ENCODE measurements at places on chromosomes 11 and 22.

GRCh38 chr11:114246321-114247069, 49.7 kb upstream of the NNMT start:
- no peak for DNase-seq

DNA sequence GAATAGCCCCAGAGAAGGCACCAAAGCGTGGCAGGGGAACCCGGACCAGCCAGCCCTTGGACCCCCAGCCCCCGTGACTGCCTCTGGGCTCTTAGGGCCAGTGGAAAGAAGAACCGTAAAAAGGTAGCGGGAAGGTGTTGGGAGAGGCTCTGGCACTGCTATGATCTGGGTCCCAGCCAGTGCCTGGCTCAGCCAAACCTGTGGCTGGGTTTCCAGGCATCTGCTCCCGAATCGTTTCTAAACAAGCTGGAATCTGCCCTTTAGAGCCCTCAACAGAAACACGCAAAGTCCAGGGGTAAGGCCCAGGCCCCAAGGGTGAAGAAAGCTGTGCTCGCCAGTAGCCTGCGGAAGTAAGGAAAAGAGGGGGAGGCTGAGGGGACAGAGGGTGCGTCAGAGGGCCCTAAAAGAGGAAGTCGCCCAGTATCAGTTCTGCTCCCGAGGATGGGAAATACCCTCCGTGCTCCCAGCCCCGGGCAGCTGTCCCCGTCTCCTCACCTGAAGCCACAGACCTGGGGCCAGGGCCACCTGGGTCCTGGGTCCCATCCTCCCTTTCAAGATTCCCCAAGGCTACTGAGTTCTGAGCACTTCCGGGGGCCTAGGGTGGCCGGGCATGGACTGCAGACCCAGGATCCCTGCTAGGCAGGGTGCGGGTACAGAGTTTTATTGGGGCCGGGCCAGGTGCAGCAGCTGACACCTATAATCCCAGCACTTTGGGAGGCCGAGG, 24.7 kb downstream of the IL10RA start:
- peak; percentile 50 for DNase-seq

DNA sequence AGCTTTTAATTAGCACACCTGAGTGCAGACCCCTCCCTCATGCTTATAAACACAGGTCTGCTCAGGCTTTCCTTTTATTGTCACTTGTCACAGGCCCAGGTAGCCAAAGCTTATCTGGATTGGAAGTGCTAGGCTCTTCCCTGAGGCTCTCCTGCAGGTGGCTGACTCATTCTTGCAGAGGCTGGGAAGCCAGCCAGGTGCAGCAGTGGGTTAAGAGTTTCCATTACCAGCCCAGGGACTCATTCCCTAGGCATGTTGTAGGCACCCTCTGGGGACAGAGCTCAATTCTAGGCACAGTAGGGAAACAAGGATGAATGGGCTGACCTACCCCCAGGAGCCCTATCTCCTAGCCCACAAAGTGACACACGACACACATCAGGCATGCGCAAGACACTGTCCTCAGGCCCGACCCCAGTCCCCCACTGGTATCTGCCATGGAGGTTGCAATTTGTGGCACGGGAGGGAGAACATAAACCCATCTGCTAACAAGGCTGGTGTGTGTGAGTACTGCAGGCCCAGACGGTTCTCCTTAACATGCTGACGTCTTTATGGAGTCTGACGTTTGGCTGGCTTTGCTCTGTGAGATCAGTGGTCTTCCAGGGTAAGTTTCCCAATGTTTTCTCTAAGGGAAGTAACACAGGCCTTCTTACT, 94.2 kb downstream of the ABTB2 start:
- no peak for DNase-seq

DNA sequence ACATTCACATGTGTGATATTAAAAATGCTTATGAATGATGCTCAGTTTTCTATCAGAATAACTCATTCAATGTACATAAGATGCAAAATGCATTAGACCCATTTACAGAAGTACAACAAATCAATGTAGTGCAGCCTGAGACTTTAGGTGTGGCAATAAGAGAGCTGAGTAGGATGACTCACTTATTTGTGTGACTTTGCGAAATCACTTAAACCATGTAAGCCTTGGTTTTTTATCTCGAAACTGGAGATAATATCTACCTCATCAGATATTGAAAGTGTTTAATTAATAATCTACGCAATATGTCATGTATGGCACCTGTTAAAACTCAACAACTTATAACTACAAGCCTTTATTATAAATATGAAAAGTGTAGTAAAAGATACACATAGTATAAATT, 105.7 kb upstream of the LUZP2 start:
- DNase-seq, result no peak

DNA sequence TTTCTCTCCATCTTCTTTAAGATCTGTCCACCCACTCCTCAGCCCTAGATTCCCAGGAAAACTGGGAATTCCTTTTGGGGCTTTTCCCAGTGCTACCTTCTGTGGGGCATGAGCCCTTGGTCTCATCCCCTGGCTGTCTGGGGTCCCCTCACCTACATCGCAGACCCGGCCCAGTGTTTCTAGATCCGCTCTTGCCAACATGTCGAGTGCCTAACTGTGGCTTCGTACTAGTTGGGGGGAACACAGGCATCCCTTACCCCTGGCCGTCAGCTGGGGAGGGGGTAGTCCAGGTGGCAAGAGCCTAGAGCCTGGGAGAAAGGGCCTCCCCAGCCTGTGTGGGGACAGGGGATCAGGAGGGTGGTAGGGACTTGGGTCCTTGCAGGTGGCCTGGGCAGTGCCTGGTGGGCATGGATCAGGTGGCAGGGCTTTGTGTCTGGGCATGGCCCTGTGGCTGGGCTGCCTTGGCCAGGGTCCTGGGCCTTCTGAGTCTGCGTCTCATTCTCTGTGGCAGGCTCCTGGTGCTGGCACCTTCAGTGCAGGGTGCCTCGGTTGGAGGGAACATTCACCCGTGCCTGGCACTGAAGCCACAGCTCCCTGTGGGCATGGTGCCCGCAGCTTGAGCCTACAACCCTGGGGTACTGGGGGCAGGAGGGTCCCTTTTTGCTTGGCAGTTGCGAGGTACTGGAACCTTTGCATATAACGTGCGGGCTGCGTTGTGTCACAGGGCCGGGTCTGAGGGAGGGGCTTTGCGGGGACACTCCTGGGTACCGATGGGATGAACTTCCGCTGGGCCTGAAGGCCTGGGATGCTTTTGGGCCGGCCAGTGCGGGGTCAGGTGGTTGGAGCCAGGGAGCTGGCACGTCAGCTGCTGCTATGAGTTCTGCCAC, 4.1 kb downstream of the KCNQ1 start:
- no peak for DNase-seq
